ENCODE measurements at places on chromosomes 2 and 18.

DNA sequence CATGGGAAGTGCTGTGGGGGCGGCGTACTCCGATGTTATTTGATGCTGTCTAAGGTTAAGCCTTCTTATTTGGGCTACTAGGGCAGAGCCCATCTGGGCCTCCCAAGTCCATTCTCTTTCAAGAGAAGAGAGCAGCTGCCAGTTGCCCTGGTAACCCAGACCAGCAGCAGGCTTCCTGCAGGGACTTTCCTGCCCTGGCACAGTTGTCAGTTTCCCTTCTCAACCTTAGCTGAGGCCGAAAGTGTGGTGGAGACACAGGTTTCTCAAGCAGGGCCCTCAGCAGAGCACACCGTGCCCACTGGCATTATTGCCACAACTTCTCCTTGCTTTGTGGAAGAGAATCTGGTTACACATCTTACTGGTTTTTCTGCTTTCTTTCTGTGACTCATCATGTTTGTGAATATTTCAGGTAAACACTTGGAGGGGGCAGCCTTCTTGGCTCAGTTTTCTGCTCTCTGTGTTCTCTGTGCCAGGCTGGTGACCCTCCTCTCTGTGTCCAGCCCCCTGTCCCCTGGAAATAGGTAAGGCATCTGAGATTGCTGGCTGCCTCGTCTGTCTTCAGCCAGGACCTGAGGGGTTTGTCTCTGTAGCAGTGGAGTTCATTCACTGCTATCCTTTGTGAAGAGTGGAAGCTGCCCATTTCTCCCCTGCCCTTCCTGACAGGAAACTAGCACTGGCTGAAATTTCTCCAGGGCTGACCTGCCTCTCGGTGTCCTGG lies 111.0 kb downstream of the B3GNT2 start:
- peak; percentile 77 for DNase-seq

- no peak for DNase-seq
Observed at GRCh38 chr2:217090024-217090473, 230.2 kb upstream of the TNP1 start.

DNA sequence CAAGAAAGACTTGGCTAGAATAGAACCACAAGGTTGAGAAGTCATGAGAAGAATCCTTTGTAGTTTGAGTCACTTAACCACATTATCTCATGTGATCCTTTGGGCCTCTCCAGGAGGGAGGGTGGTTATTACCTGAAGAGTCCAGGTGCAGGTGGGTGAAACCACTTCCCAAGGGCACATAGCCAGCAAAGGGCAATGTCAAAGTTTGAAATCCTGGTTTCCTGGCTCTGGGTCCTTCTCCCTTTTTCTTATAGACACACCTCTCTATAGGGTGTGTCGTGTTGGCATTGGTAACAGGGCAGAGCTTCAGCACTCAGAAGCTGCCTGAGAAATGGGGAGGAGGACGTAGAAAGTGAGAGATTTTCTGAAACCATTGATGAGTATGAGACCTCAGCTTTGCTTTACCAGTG lies 137.9 kb downstream of the MGAT5 start:
- DNase-seq: no peak

GRCh38 chr2:58081000-58081399 lies 34.4 kb downstream of the VRK2 start:
- DNase-seq: no peak

- no peak for DNase-seq
Observed at GRCh38 chr2:224283466-224283965, 118.4 kb downstream of the FAM124B start.

GRCh38 chr18:67509741-67510391 lies 6.7 kb downstream of the DSEL start:
- DNase-seq: no peak

GRCh38 chr2:72148837-72149555 lies 1.3 kb upstream of the CYP26B1 start:
- DNase-seq: no peak

DNA sequence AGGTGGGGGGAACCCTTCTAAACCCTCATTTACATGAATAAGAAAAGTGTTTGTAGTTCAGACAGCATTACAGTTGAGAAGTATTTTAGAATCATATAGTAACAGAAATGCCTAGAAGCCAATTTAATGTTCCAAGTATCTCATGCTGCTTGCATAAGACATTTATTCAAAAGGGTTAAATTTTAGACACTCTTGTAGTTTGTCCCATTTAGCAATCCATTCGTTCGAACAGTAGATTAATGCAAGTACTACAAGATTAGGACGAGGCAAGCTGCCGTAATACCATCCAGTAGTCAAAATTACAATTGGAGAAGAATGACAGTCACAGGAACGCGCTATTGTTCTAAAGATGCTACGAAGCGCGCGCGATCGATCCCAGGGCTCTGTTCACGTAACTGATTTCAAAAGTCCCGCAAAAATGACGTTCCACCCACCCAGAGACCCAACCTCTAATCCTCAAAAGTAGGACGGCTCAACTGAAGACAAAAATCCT lies 1.2 kb downstream of the TMEM237 start:
- no peak for DNase-seq

DNA sequence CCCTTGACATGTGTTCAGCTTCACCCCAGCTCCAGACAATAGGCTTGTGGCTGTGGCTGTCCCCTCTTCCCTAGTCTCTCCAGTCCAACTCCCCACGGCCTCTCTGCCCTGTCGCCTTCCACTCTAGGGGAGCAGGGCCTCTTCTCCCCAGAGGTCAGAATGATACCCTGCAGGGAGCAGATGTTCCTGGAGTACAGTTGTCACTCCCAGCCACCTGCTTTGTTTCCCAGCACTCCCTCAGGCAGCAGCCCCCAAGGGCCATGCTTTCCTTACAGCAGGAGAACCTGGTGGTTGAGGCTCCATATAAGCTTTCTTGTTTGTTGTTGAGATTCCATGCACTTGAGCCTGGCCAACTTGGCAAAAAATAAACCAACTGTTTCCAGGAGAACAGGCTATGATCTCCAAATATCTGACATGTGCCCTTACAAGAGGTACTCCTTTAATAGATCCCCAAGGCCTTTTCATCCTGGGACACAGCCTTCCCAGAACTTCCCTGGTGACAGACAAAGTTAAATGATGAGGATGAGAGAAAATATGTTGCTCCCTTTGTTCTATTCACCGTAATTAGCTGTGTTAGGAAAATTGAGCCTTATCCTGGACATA lies 45.1 kb downstream of the DPYSL5 start:
- DNase-seq: peak; percentile 72

DNA sequence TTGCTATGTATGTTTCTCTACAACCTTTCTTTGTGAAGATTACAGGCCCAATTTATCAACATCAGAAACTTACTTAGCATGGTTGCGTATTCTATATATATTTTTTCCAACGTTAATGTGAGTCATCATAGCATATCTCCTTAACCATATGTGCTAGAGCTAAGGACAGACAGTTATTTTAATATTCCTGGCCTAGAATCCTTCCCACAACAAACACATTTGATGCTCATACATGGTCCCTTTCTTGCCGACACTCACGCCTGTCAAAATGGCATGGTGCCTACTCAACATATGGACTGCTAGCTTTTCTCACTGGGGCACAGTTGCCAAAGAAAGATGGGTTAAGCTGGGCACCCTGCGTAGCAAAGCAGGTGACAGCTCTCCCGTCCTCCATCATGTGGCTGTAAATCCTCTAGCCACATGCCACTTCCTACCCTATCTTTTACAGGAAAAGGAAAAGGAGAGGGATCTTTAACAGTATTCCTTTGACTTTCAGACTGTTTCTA lies 75.2 kb upstream of the GALNT5 start:
- peak; percentile 82 for DNase-seq

- no peak for DNase-seq
Observed at GRCh38 chr2:29010946-29011345, 29.8 kb downstream of the TOGARAM2 start.

DNA sequence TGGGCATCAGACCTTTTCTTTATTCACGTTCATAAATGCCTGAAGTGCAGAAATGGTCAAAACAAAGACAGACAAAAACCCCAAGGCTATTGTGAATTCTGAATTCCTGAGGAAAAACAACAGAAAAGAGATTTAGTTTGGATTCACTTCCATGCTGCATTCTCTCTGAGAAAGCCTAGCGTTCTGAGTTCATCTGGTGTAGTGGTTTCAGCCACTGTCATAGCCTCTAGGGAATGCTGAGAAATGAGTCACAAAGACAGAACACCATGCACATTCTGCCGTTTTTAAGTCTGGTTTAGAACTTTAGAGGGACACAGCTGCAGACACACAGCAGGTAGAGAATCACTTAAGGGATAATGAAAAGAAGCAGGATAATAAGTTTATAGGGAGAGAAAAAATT lies 93.8 kb downstream of the LRP1B start:
- DNase-seq: peak; percentile 26

DNA sequence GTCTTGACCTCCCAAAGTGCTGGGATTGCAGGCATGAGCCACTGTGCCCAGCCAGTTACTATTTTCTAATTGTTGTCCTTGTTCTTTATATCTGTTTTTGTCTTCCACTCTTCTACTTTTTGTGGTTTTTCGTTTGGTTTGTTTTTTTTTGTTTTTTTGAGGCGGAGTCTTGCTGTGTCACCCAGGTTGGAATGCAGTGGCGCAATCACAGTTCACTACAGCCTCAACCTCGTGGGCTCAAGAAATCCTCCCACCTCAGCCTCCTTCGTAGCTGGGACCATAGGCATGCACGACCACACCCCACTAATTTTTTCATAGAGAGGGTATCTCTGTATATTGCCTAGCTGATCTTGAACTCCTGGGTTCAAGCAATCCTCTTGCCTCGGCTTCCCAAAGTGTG lies 100.7 kb downstream of the EHBP1 start:
- DNase-seq: no peak

DNA sequence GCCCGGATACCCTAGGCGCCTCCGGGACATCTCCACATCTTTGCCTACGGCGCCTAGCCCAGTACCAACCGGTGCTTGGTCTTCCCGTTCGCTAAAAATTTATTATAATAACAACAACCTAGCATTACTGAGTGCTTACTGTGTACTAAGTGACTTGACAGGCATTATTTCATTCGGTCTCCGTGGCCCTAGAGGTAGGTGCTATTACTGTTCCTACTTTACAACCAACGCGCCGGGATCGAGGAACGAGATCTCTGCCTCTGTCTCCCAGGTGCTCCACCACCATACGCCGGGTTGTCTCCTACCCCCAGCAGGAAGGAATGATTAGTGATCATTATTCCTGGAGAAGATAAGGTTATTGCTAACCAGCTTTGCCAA lies 657 bp upstream of the BIN1 start:
- peak; percentile 31 for DNase-seq

DNA sequence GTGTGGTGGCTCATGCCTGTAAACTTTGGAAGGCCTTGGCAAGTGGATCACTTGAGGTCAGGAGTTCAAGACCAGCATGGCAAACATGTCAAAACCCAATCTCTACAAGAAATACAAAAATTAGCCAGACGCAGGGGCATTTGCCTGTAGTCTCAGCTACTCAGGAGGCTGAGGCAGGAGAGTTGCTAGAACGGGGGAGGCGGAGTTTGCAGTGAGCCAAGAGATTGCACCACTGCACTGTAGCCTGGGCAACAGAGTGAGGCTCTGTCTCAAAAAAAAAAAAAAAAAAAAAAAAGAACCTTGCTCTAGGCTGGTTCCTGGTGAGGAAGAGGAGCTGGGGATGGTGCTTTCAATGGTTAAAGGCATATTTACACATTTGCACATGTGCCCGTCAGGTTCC lies 129.4 kb downstream of the LYPD6B start:
- no peak for DNase-seq

- no peak for DNase-seq
Observed at GRCh38 chr2:75736276-75736675, 25.6 kb upstream of the GCFC2 start.

- DNase-seq: no peak
Observed at GRCh38 chr2:150994076-150994475, 267.6 kb downstream of the RBM43 start.
